CD4-positive, alpha-beta T cell treated with Interleukin-2 at 100 ng/mL for 4 hours (primary cell): ENCODE measurements at places on chromosomes 1 and 21.
A peak's percentile ranks its signal among the peaks of the same experiment; 100 is the strongest.

GRCh38 chr1:213268221-213268620 is 217.2 kb downstream of the RPS6KC1 start:
- DNase-seq = no peak

DNA sequence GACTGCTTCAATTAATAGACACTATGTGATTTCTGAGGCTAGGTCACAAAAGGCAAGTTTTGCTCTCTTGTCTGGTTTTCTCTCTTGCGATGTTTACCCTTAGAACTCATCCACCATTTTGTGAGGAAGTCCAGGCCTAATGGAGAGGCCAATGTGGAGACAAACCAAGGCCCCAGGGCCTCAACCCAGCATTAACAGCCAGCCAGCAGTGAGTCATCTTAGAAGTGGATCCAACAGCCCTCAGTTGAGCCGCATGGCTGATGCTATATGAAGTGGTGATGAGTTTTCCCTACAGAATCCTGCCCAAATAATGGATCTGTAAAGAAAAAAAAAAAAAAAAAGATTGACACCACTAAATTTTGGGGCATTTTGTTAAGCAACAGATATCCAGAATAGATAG is 95.1 kb downstream of the DNTTIP2 start:
- no peak for DNase-seq

GRCh38 chr1:203147376-203147775 is 19.9 kb downstream of the ADORA1 start:
- no peak for DNase-seq

DNA sequence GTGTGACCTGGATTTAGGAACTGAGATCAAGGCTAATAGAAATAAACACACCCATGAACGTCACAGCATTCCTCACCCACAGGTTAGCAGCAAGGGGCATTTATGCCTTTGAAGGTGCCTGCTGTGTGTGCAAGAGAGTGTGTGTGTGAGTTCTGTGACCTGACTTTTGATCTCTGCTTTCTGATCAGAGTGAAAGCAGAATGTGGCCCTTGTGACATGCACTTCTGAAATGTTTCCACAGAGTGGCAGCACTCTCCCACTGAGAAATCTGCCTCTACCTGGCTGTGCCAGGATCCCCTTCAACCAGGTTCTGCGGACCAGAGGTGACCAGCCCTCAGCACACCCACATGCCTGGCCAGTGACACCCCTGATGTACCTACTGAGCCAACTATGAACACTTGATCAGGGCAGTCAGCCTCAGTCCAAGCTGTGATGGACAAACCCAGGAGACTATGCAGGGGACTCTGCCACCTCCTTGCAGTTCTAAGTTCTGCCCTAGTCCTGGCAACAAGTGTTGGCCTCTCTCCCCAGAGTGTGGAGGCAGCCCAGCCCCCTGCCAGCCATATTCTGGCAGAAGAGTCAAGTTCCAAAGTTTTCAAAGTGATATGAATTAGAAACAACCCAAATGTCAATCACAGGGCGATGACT is 41.0 kb downstream of the RXRG start:
- peak; percentile 20 for DNase-seq

- no peak for DNase-seq
Measured at GRCh38 chr1:160606611-160607010, 27.3 kb upstream of the CD84 start.

DNA sequence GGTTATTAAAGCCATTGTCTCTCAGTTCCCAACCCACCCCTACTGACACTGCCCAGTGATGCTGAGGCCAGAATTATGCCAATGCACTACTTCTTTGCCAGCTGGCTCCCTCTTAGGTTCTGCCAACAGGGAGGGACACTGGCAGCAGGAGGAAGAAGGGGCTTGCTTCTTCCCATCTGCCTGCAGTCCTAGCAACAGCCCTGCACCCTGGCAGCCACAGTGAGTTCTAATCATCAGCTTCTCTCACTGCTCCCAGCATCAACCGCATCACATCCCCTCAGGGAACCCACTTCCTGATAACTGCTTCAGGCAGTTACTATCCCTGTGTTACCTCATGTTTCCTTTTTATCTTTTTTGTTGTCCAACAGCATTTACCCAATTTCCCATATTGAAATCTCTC is 86.2 kb downstream of the UBR4 start:
- peak; percentile 39 for DNase-seq

GRCh38 chr1:93591676-93592550 is 89.7 kb downstream of the BCAR3 start:
- DNase-seq = no peak

DNA sequence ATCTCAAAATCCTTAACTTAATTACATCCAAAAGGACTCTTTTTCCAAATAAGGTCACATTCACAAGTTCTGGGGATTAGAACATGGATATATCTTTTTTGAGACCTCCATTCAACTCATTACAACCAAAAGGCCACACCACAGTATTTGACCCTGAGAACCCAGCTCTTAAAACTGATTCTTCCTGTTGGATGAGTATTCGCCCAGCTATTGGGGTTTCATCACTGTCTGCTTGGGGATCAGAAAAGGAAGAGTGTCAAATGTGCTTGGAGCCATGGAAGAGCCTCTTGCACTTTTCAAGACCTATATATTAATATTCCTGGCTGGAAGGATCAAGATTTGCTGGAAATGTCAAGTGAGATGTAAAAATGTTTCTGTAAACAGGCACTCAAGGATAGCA is 5.4 kb upstream of the TINAGL1 start:
- DNase-seq = no peak

- no peak for DNase-seq
Measured at GRCh38 chr1:239914751-239915231, 176.9 kb upstream of the FMN2 start.

DNA sequence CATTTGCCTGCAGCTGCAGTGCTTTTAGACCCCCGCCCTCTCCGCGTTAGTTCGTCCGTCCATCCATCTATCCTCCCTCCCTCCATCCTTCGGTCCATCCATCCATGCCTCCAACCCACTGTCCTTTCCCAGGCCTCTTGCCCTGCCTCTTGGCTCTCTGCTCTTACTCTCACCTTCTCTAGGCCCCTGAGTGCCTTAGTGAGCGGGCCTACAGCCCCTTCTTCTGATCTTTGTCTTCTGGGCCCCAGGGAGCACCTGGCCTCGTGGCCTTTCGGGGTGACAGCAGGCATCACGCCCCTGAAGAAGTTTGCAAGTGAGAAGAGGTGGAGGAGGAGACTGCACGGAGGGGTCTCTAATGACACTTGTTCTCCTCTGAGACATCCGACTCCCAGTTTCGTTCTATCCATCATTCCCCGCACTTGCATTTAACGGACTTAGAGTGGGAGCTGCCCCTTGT is 842 bp downstream of the ATXN7L2 start:
- DNase-seq = no peak

DNA sequence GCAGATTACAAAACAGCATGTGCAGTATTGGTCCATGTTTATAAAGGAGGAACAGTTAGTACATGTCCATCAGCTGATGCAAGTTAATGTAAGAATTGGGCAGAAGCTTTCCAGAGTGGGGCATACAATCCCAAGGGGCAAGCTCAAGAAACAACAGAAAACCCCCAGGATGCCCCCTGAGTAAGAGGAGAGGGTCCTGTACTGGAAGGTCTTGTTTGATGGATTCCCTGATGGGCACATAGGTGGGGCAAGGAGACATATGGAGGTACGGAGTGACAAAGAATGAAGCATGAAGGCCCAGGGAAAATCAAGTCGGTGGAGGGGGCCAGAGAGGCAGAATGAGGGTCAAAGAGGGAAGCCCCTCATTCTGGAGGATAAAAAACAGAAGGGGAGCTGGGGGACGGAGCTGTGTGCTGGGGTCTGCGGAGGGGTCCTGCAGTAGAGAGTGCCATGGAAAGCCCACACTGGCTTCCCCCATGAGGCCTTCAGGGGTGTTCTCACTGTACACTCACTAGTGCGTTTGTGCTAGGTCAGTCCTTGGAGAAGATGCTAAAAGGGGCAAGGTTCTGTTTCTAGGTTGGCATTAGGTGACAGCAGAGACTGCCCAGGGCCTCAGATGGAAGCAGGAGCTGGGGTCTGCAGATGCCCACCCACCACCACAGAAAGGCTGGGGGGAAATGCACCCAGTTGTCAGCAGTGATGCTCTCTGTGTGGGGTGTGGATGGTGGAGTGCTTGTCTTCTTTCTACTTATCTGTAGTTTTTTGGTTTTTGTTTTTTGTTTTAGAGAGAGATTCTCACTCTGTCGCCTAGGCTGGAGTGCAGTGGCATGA is 12.5 kb upstream of the MATN1 start:
- DNase-seq = no peak

GRCh38 chr1:86155807-86156565 is 586 bp downstream of the COL24A1 start:
- no peak for DNase-seq

DNA sequence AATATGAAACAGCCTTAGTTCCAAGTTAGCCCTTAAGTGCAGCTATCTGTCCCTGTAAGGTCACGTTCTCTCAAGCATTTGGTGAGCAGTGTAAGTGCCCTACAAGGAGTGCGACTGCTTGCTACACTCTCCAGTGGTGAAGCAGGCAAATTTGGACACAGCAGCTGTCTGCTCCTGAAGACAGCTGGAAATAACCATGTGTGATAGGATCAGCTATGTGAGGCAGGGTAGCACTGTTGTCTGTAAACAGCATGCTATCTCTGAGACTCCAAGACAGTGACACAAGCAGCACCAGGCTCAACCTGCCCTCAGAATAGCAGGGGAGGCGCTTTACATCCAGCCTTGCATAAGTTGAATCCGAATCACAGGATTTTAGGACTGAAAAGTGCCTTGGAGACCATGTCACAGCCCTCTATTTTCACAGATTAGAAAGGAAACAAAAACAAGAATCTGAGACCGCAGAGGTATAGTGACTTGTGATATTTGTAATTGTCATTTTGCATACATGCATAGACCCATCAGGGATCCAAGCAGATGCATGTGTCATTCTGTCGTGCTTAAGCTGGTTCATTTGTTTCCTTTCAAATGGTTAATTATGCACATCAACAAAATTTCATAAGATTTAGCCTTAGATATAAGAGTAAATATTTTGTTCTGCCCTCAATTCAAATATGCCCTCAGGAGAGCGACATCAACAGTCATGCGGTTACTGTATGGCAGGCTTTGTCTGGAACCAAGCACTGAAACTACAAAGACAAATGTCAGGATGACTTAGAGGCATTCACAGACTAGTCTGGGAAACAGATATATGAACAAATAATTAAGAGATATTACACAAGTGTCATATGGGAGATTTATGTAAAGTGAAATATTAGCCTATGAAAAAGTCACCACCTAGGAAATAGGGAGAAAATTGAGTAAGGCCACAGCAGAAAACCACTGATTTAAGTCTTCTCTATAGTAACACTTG is 134.9 kb upstream of the NRIP1 start:
- DNase-seq = no peak

GRCh38 chr1:117127795-117128194 is 6.2 kb upstream of the TRIM45 start:
- no peak for DNase-seq

DNA sequence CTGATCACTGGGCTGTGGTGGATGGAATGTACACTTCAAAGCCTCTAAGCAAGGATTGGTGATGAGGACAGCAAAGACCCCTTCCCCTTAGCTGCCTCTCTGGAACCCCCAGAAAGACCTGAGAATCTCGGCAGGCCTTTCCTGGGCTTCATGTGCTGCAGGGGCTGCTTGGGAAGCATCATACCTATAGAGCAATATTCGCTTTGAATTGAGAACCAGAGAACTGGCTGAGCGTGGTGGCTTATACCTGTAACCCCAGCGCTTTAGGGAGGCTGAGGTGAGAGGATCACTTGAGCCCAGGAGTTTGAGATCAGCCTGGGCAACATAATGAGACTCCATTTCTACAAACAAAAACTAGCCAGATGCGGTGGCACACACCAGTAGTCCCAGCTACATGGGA is 22.0 kb downstream of the CSF1 start:
- no peak for DNase-seq

GRCh38 chr1:235018720-235019444 is 109.8 kb downstream of the TOMM20 start:
- no peak for DNase-seq

- DNase-seq = no peak
Measured at GRCh38 chr1:235992346-235992745, 72.5 kb downstream of the NID1 start.

DNA sequence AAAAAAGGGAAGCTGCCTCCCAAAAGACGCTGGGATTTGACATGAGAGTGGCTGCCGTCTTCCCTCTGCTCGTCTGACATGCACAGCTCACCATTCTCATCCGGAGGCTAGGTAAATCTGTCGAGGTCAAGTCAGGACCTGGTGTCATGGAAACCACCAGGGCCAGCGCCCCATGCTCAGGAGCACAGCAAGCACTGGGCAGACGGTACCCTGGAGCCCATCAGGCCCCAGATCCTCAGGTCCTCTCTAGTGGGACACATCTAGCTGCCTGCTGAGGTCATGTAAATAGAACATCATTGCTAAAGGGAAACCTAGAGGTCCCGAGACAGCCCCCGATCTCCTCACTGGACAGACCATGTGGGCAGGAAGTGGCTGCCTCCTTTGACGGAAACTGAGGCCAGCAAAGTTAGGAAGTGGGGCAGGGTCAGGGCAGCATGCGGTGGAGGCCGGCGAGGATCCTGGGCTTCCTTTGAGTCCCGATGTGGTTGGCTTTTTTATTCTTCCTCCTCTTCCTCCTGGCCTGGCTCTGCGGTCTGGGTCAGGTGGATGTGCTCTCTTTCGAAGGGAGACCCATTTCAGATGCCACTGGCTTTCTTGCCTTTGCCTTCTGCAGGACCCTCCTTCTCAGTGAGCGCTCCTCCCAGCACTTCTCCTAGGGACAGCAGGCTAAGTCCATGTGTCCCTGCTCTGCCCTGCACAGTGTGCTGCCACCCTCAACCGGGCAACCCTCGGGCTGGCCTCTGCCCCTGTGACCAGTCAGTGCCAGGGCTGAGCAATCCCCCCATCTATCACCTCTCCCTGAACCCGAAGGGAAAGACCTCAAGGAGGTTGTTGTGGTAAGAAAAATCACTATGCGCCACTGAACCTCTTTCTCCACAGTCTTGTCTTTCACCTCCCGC is 5.9 kb downstream of the AGT start:
- DNase-seq = no peak

- no peak for DNase-seq
Measured at GRCh38 chr1:214324896-214325800, 44.2 kb downstream of the SMYD2 start.

DNA sequence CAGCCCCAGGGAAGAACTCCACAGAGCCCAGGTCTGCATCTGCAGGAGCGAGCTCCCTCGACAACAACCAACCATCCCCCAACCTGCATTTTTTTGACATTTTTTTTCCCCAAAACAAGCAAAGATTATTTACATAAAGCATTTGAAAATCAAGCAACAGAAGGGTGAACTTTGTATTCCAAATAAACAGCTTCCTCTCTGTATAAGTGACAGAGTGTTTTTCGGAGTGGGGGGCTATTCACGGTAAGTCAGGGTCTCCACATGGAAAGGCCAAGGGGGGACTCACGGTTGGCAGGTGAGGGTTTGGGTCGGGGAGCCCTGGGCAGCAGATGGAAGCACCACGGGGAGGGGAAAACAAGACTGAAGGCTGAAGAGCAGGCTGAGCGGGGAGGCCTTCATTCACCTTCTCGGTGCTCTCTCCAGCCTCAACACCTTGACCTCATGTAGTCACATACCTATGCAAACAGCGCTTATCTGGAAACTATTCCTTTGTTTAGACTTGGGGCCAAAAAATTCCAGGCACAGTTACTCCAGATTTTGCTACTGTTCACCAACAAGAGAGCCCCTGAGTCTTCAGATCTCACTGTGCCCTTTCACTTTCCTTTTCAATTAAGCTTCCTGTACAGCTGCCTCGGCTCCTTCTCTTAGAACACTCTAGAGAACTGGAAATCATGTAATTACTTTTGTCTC is 27.6 kb downstream of the C2CD2 start:
- DNase-seq = peak; percentile 63
